Activated T-cell treated with anti-CD3 and anti-CD28 coated beads, Interleukin-2, amount 50 U/mL, for 72 hours (primary cell): ENCODE measurements at places on chromosomes 3 and 15. TPM values are rescaled to one million over a fixed set of nuclear protein-coding genes. Genes with fewer than 3 reads are reported as not detected.

DNA sequence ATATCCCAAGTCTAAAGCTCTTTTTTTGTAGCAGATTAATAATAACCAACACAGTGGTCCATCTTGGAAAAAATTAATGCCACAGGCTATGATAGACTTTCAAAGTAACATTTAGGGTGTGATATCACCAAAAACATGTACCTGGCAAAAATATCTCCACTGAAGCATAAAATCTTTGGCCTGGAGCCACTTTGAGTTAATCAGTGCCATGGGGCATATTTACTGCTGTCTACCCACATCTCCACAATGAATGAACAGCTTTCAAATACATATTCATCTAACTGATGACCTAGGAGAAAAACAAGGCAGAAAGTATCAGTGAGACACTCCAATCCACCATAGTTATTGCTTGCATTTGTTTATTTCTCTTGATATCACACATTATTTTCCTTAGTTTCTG lies 296.0 kb upstream of the MDFIC2 start:
- DNase-seq = no peak
- no peak overlapping the region for H3K4me3 ChIP-seq
- H3K27me3 ChIP-seq = peaks cover 7% of the 10 kb centered on the region
- no peaks in the 10 kb centered on the region for H3K36me3 ChIP-seq
- H3K4me1 ChIP-seq = peaks cover 3% of the 10 kb centered on the region
- no peak overlapping the region for H3K27ac ChIP-seq

DNA sequence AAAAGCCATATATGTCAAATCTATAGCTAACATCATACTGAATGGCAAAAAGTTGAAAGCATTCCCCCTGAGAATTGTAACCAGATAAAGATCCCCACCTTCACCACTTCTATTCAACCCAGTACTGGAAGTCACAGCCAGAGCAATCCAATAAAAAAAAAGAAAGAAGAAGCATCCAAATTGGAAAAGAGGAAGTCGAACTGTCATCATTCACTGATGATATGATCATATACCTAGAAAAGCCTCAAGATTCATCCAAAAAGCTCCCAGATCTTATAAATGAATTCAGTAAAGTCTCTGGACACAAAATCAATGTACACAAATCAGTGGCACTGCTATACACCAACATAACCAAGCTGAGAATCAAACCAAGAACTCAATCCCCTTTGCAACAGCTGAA lies 97.4 kb downstream of the CBLB start:
- no peak overlapping the region for H3K4me3 ChIP-seq
- peaks cover 13% of the 10 kb centered on the region for H3K36me3 ChIP-seq
- no peak overlapping the region for H3K27ac ChIP-seq
- DNase-seq = no peak
- peaks cover 100% of the 10 kb centered on the region for H3K4me1 ChIP-seq

DNA sequence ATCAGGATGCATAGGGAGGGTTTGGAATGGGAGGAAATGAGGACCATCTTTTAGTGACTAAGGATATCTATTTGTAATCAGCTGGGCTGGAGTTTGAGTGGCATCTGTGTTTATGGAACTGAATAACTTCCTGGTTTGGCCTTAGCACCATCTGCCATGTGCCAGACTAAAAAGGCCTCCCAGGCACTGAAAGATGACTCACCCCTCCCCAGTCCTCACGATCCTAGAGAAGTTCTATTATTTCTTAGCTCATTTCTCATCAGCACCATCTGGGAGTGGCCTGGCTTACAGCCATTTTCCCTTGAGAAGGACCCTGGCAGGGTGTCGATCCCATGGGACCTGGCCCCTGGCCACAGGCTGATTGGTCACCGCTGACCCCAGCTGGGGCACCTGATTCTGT lies 23.9 kb upstream of the CTXND1 start:
- peaks cover 35% of the 10 kb centered on the region for H3K27me3 ChIP-seq
- no peaks in the 10 kb centered on the region for H3K36me3 ChIP-seq
- no peak for DNase-seq
- no peaks in the 10 kb centered on the region for H3K4me1 ChIP-seq
- H3K4me3 ChIP-seq = no peak overlapping the region

DNA sequence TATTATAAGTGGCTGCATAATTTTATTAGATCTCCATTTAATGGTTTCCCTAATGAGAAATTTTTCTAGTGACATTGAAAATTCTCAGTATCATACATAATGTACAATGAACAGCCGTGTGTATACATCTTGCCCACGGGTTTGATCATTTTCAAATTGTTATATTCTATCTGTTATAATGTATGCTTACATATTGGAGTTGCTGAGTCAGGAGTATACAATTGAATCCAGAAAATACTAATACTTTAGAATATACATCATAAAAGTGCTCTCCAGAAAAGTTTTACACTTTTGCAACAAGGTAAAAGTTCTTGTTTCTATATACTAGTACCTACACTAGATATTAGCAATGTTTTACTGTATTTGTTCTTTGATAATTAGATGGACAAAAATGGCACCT lies 82.8 kb downstream of the SPATA16 start:
- DNase-seq = no peak
- H3K4me1 ChIP-seq = no peaks in the 10 kb centered on the region
- H3K36me3 ChIP-seq = no peaks in the 10 kb centered on the region

- H3K4me3 ChIP-seq = peak overlapping the region; percentile 88
- H3K27ac ChIP-seq = peak overlapping the region; percentile 90
- peaks cover 93% of the 10 kb centered on the region for H3K4me1 ChIP-seq
- no peak for DNase-seq
These were observed 7.3 kb downstream of the CSK start for GRCh38 chr15:74789171-74789631.

- no peaks in the 10 kb centered on the region for H3K36me3 ChIP-seq
- H3K27me3 ChIP-seq = no peaks in the 10 kb centered on the region
- no peak for DNase-seq
- H3K4me3 ChIP-seq = no peak overlapping the region
- peaks cover under 1% of the 10 kb centered on the region for H3K4me1 ChIP-seq
- H3K27ac ChIP-seq = no peak overlapping the region
These were observed 8.9 kb downstream of the HGD start for GRCh38 chr3:120673116-120673515.

DNA sequence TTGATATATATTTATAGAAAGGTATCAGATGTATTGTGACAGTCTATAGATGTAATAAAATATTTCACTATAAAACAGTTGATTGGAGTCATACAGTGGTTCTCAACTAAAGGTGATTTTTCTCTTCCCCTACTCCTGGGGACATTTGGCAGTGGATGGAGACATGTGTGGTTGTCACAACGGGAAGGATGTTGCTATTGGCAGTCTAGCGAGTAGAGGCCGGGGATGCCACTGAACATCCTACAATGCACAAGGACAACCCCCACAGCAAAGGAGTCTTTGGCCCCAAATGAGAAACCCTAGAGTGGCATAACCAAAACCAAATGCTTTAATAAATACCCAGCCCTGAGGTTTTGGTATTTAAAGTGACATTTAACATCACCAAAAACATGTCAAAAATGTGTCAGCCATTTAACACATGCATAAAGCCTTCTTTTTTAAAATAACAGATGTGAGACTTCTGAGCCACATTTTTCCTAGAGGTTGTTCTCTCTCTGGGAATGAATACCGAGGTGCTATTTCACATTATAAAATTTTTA lies 367.5 kb downstream of the PTPRG start:
- H3K27me3 ChIP-seq = no peaks in the 10 kb centered on the region
- no peak overlapping the region for H3K27ac ChIP-seq
- no peaks in the 10 kb centered on the region for H3K4me1 ChIP-seq
- H3K36me3 ChIP-seq = no peaks in the 10 kb centered on the region

- H3K36me3 ChIP-seq = no peaks in the 10 kb centered on the region
- peaks cover 13% of the 10 kb centered on the region for H3K27me3 ChIP-seq
These were observed 30.1 kb downstream of the SUCNR1 start for GRCh38 chr3:151903501-151903991.

DNA sequence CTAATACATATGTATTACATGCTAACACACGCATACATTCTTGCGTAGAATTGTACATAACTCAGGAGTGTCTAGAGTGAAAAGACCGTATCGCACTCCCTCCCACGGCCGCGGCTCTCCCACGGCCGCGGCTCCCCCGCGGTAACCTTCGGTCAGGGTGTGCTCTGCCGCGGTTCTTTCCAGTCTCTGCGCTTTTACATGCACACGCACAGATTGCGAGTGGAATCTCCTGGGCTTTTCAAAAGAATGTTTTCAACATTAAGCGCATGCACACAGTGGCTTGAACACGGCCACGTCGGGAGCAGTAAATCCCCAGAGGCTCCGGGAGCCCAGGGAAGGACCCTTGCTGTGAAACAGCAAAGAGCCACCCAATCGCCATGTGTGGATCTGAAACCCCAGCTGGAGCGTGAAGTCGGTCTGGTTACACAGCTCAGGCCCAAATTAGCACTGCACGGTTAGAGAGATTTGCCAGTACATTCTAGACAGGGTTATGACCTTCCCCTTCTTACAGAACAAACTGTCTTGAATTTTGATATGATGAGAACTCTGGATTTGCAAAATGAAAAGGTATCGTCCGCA lies 805 bp upstream of the RGMA start:
- no peaks in the 10 kb centered on the region for H3K36me3 ChIP-seq
- DNase-seq = no peak
- peak overlapping the region; percentile 56 for H3K4me3 ChIP-seq

GRCh38 chr3:89867286-89867685 lies 759.9 kb downstream of the EPHA3 start:
- H3K27ac ChIP-seq = no peak overlapping the region
- no peak overlapping the region for H3K4me3 ChIP-seq
- no peaks in the 10 kb centered on the region for H3K36me3 ChIP-seq
- no peaks in the 10 kb centered on the region for H3K4me1 ChIP-seq

DNA sequence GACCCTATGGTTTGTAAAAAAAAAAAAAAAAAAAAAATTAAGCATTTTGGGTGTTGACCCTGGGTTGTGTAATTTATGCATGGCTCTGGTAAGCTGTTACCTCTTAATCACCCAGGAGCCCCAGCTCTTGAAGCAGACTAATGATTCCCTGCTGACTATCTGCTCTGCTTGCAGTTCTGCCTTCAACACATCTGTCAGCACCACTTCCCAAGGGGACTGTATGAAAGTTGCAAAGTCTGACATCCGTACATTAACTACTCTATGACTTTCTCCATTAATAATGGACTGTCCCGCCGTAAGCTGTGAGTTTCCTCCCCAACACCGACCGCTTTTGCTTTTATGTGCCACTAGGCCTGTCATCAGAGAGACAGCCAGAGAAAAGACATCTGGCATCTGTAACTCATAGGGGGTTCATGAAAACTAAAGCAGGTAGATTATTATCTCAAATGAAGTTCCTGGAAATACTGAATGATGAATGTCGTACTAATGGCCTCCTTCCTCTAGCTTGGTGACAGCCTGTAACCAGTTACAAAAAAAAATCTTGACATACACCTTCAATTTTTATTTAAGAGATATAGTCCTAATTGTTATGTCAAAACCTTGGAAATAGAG lies 271.5 kb downstream of the IL5RA start:
- DNase-seq = no peak
- no peaks in the 10 kb centered on the region for H3K27me3 ChIP-seq
- H3K27ac ChIP-seq = no peak overlapping the region
- H3K36me3 ChIP-seq = no peaks in the 10 kb centered on the region
- no peak overlapping the region for H3K4me3 ChIP-seq

- no peaks in the 10 kb centered on the region for H3K27me3 ChIP-seq
- no peak for DNase-seq
- no peaks in the 10 kb centered on the region for H3K36me3 ChIP-seq
- no peak overlapping the region for H3K27ac ChIP-seq
- H3K4me3 ChIP-seq = no peak overlapping the region
These were observed 112.1 kb upstream of the MB21D2 start for GRCh38 chr3:193029800-193030199.

- no peak for DNase-seq
- H3K36me3 ChIP-seq = no peaks in the 10 kb centered on the region
- H3K4me1 ChIP-seq = no peaks in the 10 kb centered on the region
- no peak overlapping the region for H3K4me3 ChIP-seq
These were observed 130.1 kb upstream of the GOLGA6L6 start for GRCh38 chr15:20671675-20672074.

- no peak overlapping the region for H3K27ac ChIP-seq
- H3K36me3 ChIP-seq = no peaks in the 10 kb centered on the region
- DNase-seq = no peak
- peaks cover 16% of the 10 kb centered on the region for H3K4me1 ChIP-seq
- peaks cover 5% of the 10 kb centered on the region for H3K27me3 ChIP-seq
- H3K4me3 ChIP-seq = no peak overlapping the region
These were observed 239.9 kb downstream of the TLE3 start for GRCh38 chr15:69857686-69858391.

GRCh38 chr15:96035091-96035490 lies 295.4 kb upstream of the NR2F2 start:
- H3K27me3 ChIP-seq = peaks cover 86% of the 10 kb centered on the region
- no peaks in the 10 kb centered on the region for H3K36me3 ChIP-seq
- H3K4me3 ChIP-seq = no peak overlapping the region
- H3K4me1 ChIP-seq = peaks cover 12% of the 10 kb centered on the region
- no peak overlapping the region for H3K27ac ChIP-seq
- no peak for DNase-seq

DNA sequence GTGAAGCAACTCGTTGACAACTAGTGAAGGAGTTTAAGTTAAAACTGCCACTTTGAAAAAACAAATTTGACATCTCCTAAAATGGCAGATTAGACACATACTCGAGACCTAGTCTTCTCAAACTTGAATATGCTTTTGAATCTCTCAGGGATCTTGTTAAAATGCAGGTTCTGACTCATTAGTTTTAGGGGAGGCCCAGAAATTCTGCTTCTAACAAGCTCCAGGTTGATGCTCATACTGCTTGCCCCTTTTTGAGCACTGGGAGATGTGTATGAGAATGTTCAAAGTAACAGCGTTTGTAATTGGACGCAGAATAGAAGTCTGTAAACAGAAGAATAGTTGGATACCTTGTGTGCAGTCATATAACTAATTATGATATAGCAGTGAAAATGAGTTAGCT lies 1.6 kb downstream of the C3orf38 start:
- peaks cover 5% of the 10 kb centered on the region for H3K27me3 ChIP-seq
- peak; percentile 9 for DNase-seq
- peaks cover 4% of the 10 kb centered on the region for H3K36me3 ChIP-seq
- peak overlapping the region; percentile 86 for H3K27ac ChIP-seq

DNA sequence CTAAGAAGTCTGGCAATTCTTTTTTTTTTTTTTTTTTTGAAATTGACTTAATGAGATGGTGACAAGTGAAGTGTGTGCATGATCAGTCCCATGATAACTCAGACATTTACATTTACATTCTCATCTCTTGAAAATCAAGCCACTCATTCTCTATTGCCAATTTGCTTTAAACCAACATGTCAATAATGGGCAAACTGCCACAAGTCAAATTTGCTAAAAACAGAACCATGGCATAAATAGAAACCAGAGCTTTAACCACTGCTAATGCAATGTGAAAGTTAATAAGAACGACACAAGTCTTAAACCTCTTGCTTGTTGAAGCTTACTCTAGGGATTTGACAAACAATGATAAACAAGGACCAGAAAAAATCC lies 12.0 kb upstream of the COL8A1 start:
- H3K36me3 ChIP-seq = no peaks in the 10 kb centered on the region
- H3K4me1 ChIP-seq = peaks cover 8% of the 10 kb centered on the region

Gene TLR9
- 2.3 TPM for total RNA-seq

Gene VEPH1
- not detected for total RNA-seq

Gene ABCF3
- total RNA-seq = 70.8 TPM

Gene SAMD7
- not detected for total RNA-seq

Gene BFSP2
- total RNA-seq = not detected

Gene ADAMTS7
- total RNA-seq = 0.39 TPM
